Forelimb muscle (tissue), 1 donor: ENCODE measurements at places on chromosomes 7 and 10. TPM values are rescaled to one million over a fixed set of nuclear protein-coding genes. Genes with fewer than 3 reads are reported as not detected.

DNA sequence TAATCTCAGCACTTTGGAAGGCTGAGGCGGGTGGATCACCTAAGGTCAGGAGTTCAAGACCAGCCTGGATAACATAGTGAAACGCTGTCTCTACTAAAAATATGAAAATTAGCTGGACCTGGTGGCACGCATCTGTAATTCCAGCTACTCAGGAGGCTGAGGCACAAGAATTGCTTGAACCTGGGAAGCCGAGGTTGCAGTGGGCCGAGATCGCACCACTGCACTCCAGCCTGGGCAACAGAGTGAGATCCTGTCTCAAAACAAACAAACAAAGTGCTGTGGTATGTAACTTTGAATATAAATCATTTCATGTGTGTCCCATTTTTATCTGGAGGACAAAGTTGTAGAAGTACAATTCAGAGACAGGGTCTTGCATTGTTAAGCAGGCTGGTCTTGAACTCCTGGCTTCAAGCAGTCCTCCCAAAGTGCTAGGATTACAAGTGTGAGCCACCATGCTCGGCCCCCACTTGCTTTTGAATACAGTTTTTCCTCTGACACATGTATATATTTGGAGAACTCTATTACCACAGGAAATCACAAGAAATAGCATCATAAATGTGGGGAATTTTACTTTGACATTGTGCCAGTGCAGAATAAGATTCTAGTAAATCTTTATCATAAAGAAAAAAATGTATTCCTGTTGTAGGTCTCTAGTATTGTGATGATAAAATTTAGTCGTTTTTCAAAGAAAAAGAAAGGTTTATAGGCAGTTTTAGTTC, 32.6 kb downstream of the PTPN12 start:
- DNase-seq = no peak

Gene PKD2L1
- not detected for polyA plus RNA-seq

Gene WDR86
- 6.6 TPM for polyA plus RNA-seq

GRCh38 chr7:106589198-106589879, 71.6 kb downstream of the CCDC71L start:
- no peak for DNase-seq

- no peak for DNase-seq
Observed at GRCh38 chr10:50600286-50600685, 23.5 kb downstream of the SGMS1 start.

Gene NME8
- not detected for polyA plus RNA-seq

- DNase-seq = no peak
Observed at GRCh38 chr7:1943933-1944618, 274.0 kb downstream of the ELFN1 start.

GRCh38 chr10:7520507-7521485, 110.0 kb upstream of the SFMBT2 start:
- DNase-seq = no peak

GRCh38 chr10:77325233-77325537, 312.4 kb downstream of the KCNMA1 start:
- DNase-seq = no peak

GRCh38 chr7:70215491-70215890, 617.2 kb downstream of the AUTS2 start:
- DNase-seq = no peak

Gene SEMA4G
- 6.7 TPM for polyA plus RNA-seq

- no peak for DNase-seq
Observed at GRCh38 chr7:2181077-2181854, 51.5 kb downstream of the MAD1L1 start.

- DNase-seq = no peak
Observed at GRCh38 chr7:82029236-82029913, 259.5 kb upstream of the HGF start.

GRCh38 chr10:119263951-119264617, 56.7 kb downstream of the GRK5 start:
- no peak for DNase-seq

Gene CCL26
- polyA plus RNA-seq = 1.00 TPM

Gene FAM13C
- 27.4 TPM for polyA plus RNA-seq
